Hematopoietic multipotent progenitor cell treated with erythropoietin and hydrocortisone succinate and interleukin-3 and kit ligand, for 15 days (in vitro differentiated cells): ENCODE measurements at places on chromosomes 5 and 9.

DNA sequence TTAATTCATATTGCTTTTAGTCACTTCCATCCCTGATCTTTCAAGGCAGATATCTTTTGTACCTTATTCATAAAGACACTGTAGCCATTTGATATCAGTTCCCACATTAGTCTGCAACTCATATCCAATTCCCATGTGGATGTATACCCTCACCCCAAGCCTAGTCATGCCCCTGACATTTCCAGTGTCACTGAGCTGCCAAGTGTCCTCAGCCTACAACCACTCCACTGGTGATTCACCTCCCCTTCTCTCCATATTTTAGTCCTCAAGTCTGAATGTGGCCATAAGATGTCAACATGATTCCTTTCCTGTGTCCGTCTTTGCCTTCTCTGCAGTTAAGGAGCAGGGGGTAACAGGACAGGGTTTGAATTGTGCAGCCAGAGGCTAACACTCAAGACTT is 346.9 kb downstream of the RAB3C start:
- DNase-seq, result no peak

DNA sequence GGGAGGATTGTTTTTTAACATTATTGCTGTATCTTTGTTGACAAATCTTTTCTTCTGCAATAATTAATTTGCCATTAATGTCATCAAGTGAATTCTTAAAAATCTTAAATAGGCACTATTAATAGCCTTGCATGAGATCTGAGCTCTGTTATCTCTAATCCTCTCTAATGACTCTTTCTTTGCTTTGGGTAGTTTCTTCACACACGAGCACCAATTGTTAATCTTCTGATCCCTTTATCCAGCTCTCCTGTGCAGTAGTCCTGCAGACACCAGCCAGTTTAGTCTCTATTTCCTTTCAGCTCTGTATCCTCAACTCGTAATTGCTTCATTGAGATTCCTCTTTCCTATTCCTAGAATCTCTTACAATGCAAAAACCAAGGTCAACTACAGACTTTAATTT is 8.1 kb downstream of the SPINK14 start:
- no peak for DNase-seq

DNA sequence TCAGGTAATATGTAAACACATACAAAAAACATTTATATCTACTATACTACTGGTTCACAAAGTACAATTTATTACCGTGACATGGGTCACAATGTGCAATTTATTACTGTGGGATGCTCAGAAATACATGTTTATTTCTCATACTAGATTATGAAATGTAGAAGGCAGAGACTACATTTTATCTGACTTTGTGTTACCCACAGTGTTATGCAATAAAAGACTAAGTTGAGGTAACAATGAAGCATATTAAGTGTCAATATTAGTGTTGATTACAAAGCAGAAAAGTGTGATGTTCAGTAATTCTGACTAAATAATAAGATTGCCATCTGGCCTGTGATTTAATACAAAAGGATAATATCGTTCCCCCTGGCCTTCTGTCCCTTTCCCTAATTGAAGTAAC is 42.4 kb downstream of the CPLANE1 start:
- DNase-seq, result no peak

DNA sequence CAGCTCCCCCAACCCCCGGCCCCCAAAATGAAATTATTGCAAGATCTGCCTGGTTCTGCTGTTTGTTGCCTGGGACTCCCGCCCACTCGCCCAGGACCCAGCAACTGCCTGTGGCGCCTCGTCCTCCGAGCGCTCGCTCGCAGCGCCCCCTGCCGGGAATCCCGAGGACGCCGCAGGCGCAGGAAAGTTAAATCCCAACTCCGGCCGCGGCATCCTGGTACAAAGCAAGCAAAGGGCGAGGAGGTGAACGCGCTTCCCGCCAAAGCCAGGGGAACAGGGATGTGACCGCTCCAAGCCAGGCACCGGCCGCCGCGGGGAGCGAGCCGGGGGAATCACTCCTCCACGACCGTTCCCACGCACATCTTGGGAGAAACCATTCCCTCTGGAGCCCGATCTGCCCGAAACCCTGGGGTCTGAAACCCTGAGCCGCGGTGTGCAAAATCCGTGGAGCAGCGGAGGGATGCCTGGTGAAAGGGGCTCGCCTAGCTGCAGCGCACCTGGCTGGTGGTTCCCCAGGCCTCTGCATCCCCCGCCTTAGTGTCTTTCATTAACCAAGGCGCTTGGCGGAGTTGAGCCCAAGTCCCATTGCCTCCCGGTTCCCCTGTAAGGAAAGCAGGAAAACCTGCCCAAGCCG is 1.3 kb downstream of the SEMA5A start:
- peak; percentile 3 for DNase-seq

DNA sequence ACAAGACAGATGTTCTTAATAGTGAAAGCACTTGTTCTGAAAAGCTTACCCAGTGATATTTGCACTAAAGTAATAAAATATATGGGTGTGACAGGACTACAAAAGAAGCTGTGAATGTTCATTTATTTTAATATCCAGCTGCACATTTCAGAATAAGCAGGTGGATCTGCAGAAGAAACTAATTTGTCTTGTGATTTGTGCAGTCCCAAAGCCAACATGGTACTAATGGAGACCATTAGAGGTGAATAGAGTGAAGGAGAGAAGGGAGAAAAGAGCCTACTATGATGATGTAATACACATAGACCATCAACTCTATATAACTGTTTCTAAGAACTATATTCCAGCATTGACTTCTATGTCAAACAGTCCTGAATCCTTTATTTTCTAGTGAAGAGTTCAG is 362.8 kb downstream of the ISL1 start:
- DNase-seq, result no peak

DNA sequence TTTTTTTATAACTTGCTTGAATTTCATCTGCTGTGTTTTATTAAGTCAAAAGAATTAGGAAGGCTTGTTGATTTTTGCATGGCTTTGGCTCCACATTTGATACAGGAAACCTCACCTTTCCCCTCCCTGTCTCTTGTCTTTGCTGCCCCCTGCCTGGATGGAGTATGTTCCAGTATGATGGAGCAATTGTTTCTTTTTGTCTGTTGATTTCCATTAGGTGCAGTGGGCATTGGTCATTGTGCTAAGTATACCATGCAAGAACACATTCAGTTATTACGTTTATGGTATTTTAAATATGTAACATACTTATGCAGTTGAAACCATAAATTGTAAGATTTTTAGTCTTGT is 19.6 kb downstream of the TJP2 start:
- no peak for DNase-seq

GRCh38 chr5:31823472-31823871 is 184.5 kb downstream of the PDZD2 start:
- no peak for DNase-seq

DNA sequence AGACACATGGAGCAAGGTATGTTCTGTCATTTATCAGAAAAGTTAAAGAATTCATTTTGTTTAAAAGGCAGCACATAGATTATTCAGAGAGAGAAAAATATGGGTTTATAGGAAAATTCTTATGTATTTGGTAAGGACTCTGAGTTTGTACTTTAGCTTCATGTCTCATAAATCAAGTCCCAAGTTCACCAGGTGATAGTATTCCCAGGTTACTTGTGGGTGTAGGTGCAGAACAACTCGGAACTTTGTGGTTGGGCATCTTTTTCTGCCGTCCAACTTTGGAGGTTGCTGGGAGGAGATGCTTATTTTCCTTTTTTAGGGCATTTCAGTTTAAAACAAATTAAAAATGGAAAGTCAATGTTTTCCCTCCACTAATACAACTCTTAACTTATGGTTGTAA is 269.8 kb upstream of the DMRT1 start:
- DNase-seq, result no peak

DNA sequence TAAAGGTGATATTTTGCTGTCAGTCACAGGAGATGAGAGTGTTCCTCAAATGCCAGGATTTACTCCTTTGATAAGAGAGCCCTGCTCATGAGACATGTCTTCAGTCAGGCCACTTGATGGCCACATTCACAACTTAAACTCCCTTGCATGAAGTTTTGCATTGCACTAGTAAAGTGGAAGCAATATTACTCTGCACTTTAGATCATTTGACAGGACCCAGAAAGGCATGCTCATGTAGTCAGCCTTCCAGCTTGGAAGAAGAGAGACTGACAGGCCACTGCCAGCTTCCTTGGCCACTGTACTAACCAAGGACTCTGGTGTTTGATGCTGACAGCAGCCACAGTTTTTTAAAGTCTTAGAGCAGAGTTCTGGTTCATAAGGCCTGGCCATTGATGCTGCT is 42.6 kb downstream of the NPR3 start:
- no peak for DNase-seq

DNA sequence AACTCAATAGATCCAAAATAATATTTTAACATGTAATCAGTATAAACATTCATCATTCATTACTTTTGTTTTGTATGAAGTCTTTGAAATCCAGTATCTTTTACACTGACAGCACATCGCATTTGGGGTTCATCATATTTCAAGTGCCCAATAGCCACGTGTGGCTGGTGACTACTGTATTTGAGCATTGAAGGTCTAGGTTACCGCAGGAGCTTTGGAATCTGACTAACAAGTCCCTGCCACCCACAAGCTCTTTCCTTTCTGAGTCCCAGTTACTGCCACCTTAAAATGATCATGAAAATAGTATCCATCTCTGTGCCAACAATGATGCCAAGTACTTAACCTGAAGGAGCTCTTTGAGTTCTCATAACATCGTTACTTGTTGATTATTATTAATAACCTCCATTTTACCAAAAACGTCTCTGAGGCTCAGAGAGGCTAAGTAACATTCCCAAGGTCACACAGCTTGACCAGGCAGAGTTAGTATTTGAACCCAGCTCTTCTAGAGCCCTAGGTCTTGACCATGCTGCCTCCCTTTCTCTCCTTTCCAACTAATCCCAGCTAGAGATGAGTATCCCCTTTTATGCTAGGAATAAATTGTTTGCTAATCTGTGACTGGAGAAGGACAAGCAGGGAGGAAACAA is 24.2 kb downstream of the ARHGEF37 start:
- DNase-seq, result peak; percentile 39

- no peak for DNase-seq
Observed at GRCh38 chr9:137666955-137667670, 48.3 kb downstream of the EHMT1 start.

- no peak for DNase-seq
Observed at GRCh38 chr9:2489838-2490314, 131.7 kb upstream of the VLDLR start.

DNA sequence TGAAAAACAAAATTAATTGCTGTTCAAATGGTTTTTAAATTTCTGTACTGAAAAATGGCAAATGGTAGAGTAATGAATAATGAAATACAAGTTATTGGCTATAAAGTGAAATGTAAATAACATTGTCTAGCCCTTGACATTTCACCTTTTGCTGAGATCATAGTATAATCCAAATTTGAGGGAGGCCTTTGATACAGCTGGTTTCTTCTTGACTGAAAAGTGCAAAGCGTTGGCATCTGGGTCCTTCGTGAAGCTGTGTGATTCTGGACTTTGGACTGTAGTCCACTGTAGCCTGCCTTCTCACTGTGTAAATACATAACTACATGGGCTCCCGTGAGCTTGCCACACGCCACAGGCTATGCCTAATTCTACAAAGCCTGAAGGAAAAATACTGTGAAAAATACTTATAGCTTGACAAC is 52.3 kb downstream of the ARHGEF28 start:
- DNase-seq, result no peak

DNA sequence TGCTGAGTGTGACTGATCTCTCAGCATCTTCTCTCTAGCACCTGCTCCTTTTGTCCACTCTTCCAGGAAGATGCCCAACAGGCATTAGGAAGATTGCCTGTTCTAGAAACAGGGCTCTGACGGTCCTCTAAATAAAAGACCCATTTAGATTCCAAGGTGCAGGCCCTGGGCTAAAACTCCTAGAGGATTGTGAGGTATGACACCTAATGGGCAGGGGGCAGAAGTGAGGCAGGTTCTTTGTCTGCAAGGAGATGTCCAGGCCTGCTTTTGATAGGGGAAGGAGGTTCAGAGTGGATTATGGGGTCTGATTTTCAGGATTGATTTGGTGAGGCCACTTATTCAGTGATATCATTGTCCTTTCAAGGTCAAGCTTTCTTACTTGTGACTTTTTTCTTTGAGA is 140.8 kb upstream of the TRPC7 start:
- DNase-seq, result no peak

- DNase-seq, result peak; percentile 26
Observed at GRCh38 chr9:91907484-91908292, 42.3 kb downstream of the ROR2 start.

GRCh38 chr5:135493406-135494180 is 41.4 kb upstream of the TIFAB start:
- DNase-seq, result no peak

GRCh38 chr9:87138128-87139040 is 191.1 kb upstream of the GAS1 start:
- DNase-seq, result no peak

DNA sequence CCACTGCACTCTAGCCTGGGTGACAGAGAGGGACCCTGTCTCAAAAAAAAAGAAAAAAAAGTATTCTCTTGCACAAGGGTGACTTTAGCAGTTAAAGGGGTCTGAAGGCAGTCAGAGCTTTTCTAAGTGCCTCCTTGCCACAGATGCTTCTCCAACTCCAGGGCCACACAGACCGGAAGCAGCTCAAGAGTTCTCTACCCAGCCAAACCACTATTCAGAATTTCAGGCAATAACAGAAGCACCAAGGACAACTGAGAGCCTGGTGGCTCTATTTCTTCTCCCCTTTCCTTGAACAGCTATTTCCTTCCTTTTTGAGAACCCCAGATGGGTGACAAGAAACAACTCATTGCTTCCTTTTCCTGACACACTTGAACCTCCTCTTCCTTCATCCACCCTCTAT is 2.2 kb downstream of the FAM219A start:
- no peak for DNase-seq

DNA sequence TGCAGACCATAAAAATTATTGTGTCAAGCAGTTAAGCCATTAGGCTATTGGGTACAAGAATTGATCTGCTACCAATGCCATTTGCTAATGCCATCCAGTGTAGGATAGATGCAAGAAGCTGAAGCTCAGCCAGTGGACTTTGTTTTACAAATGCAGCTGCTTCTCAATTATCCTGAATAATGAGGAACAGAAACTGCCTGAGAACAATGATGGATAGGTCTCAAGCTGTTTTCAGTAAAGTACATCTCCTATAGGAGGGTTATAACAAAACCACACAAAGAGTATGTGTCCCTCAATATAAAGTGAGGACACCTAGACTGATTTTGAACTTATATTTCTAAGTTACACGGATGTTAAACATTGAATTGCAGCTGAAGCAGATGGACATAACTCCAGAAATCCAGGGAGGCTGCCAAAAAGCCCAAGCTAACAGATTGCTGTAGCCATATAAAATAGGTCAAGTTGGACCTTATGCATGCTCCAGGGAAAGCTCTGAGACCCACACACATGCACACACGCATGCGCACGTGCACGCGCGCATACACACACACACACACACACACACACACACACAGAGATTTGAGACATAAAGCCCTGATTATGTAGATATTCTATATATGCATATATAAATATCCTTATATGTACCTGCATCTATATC is 482.7 kb upstream of the CD180 start:
- no peak for DNase-seq
